Kidney glomerular epithelial cell (primary cell): ENCODE measurements at places on chromosomes 3 and 15.

DNA sequence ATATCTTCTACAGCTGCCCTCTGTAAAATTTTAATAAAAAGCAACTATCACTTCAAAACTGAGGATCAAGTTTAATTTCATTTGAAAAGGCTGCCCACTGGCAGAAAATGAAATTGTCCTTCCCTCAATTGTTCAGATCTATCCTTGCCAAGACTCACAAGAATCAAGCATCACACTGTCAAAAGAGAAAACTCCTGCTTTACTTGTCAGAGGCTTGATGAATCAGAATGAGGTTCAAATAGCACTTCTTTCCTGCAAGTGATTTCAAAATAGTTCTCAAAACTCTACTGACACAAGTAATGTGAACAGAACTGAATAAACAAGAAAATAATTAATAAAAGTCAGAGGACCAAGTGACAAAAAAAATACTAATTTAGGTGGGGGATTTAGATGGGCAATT is 70.6 kb downstream of the GOLIM4 start:
- no peak for DNase-seq

- DNase-seq, result no peak
These were observed 202.6 kb upstream of the ATP10A start for GRCh38 chr15:26065723-26066122.

DNA sequence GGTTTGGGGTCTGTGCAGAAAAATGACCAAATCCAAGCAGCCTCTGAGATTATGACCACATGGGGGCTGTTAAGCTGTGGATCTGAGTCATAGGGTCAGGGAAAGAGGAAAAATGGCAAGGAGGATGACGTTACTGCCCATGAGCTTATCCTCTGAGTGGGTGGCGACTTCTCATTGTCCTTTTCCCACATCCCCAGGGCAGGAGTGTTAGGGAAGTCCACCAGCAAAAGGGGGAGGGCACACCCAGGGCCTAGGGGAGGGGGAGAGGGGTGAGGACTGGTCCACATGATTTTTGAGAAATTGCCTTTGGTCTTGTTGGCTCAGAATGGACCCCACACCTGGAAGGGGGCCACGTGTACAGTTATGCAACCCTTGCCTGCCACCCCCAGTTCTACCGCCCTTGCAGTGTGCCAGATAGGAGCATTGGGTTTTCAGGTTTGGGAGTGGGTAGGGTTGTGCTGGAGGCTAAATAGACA is 2.6 kb downstream of the CD276 start:
- peak; percentile 53 for DNase-seq

- DNase-seq, result peak; percentile 74
These were observed 527.6 kb downstream of the DIPK2A start for GRCh38 chr3:144499001-144499930.

DNA sequence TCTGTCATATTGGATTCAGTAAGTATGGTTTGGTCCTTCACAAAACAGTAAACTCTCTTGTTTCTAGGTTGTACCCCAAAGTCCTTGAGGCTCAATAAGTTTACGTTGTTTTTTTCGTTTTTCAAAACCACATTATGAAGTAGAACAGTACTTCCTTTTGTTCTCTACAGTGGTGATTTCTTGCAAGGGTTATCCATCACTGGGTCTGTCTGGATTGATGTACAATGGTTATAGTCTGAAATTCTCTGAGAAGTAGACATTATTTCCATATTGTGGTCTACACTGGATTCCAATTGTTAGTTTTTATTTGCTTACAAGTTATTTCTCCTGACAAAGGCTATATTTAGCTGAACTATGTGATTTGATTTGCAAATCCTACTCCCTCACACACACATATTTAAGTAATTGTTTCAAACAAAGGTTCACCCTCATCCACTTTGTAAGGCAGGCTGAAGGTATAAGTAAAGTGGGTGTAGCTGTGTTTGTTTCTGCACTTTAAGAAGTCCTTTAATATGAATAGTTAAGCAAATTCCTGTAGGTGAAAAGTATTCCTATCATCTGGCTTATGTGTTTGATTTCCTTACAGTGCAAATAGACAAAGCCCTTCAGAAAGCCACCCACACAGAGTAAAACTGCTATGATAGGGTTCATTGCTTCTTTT is 64.2 kb upstream of the MME start:
- DNase-seq, result no peak

DNA sequence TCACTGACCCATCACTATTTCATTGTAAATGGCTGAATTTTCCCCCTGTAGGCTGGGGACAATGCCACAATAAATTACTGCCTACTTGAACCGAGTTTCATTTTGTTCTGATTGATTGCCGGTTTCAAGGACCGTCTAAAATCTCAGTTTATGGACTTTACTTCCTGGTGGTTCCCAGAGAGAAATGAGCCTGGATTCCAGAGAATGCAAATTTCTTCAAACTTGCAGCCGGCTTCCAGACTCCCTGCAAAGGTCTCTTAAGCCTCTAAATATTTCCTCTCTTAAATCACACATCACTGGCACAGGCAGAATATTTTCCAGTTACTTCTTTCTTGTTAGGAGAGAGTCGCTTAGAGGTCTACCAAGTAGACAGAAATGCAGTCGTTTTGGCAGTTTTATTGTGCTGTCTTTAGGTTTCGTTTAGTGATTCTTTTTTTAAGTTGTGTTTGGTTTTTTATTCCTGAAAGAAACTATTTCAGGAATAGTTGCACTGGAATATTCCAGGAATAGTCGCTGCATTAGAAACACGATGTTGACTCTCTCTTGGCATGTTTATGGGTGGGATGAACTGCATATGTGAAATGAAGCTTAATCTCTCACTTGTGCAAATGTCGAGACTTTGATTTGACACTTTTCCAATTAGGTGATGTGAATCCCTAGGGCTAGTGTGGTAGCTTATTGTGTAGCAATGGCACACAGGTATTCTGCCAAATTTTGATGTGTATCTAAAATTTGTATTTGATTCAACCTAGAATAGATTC is 284.1 kb upstream of the NR2E3 start:
- peak; percentile 49 for DNase-seq

GRCh38 chr15:66771351-66771650 is 69.3 kb downstream of the SMAD6 start:
- no peak for DNase-seq

GRCh38 chr3:109685084-109686079 is 348.0 kb upstream of the DPPA4 start:
- peak; percentile 96 for DNase-seq

DNA sequence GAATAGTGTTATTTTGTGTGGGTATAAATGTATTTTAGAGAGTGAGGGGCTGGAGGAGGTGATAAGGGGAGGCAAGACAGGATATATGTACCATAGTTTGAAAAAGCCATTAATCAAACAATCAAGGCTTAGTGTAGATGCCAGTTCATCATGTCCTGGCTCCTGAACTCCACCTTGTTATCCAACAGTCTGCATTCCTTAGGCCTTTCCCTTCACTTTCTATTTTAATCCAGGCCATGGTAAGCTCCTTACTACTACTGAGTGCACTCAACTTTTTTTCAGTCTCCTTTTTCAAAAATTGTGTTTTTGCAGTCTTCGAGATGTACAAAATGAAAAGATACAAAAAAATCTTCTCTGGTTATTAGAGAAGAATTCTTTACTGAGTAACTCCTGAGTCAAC is 700.5 kb upstream of the NAALADL2 start:
- no peak for DNase-seq

DNA sequence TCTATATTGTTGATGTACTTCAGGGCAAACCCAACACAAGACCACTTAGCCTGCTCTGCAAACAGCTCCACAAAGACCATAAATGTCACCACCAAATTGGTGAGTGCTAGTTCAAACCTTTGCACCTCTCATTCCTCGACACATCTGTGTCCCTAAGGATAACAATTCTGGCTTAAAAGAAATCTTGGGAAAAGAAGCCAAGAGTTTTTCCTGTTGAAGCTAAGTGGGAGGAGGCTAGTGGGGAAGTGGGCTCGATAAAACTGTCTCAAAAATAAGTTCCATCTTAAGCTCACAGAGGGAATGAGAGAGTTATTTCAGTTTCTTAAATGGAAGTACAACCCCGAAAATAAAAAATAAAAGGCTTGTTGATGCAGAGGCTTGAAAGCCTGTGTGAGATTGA is 40.4 kb upstream of the PRICKLE2 start:
- no peak for DNase-seq

DNA sequence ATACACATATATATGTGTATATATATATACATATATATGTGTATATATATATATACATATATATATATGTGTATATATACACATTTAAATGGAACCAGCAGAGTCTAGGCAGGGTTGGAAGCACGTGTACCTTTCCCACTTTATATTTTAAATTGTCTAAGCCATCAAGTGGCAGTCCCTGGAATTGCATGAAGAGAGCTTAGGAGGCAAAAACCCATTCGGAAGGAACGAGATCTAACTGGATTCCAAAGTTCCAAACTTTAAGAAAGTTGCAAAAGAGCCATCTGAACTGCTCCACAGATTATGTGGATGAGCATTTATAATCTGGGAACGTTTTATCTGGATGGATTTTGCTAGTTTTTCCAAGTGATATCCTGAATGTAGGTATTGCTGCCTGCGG is 186.5 kb downstream of the FOXP1 start:
- peak; percentile 43 for DNase-seq

DNA sequence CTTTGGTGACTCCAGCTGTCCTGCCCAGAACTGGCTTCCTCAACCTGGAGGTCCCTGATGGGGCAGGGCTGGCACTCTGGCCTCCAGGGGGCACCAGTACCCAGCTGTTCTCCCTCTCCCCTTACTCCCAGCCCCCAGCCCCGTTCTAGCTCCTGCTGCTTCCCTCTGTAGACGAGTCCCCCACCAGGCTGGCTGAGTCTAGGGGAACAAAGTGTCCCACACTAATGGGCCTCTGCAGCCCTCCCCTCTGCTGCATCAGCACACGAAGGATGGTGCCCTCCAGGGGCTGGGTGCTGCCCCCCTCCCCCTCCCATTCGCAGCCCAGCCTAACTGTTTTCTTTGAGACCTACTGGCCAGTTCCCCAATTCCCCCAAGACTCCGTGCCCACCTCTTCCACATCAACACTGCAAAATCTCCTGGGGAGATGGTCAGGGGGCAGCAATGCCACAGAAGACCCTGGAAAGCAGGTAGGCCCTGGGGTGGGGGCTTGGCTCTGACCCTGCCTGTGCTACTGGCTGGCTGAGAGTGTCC is 4.2 kb downstream of the RHCG start:
- DNase-seq, result no peak

- no peak for DNase-seq
These were observed 672.2 kb downstream of the DIPK2A start for GRCh38 chr3:144643771-144644198.

DNA sequence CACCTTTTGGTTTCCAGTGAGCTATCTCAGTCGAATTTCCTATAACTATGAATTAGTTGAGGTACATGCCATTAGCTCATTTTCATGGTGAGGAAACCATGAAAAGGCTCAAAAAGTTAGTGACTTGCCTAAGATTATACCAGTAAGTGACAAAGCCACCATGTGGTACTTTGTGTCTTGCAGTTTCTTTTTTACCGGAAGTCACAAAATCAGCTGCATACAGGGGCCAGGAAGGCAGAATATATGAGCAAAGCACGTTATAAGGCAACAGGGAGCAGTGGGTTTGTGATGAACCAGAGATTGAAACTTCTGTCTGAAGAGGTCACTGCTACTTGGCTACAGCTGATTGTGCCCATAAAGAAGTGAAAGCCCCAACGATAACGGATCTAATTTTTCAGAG is 50.3 kb downstream of the CMTM8 start:
- DNase-seq, result no peak

DNA sequence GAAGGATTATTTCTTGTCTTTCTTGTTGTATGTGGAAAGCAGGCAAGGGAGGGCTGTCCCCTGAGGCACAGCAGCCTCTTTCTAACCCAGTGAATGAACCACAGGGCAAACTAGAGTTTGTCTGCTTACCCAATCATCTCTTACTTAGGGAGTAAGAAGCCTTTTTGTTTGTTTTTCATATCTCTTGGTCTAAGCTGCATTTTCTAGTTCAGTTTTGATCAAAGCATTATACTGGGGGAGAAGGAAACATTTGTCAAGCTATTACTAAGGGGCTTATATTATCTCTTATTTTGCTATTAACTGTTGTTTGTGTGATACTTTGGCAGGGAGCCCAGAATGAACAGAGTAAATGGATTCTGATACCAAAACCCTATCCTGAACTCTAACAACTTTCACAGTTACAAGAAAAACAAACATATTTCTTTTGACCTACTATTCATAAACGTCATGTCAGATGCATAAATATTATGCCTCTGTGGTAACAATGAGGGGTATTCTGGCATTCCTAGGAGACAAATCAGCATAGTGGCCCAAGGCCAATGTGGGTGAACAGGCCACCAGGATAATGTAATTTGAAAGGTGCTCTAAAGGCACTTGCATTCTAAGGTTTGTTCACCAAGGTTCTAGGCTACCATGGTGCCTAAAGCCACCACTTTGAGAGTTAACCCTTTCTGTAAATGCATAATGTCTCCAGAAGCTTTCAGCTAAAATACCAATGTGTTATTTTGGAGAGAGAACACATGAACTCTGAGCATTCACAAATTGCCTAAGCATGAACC is 271.6 kb upstream of the ZPLD1 start:
- DNase-seq, result peak; percentile 91

DNA sequence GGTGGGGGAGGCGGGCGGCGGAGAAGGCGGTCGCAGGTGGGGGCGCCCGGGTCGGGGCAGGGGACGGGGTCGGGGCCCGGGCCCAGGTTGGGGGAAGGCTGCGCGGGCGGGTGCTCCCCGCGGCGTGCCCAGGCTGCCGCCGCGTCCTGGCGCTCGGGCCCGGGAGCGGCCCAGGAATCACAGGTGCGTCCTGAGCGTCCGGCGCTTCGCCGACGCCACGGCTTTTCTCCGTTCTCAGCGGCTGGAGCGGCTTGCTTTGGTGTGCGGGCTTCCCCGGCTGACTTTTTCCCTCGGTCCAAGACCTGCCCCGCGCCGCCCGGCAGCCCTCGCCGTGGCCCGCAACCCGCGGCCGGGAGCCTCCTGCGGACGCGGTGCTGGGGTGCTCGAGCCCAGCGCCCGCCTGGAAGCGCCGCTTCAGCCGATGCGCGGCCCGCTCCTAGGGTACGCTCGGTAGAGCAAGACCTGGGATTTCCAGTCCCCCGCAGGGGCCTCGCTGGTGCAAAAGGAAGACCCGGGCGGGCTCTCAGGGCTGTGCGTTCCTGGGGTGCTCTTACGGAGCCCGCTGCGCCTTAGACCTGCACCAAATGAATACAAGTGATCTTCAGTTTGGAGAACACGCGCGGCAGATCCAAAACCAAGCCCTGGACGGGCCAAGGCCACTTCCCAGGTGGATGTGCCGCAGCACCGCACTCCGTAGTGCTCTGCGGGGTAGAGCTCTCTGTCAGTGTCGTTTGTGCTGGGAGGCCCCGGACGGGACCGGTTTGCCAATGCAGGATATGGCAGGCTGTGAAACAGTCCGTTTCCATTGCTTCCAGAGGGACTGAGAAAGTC is 639 bp downstream of the NIPA1 start:
- DNase-seq, result peak; percentile 22

GRCh38 chr15:40441565-40442531 is 1.1 kb downstream of the BAHD1 start:
- DNase-seq, result no peak

DNA sequence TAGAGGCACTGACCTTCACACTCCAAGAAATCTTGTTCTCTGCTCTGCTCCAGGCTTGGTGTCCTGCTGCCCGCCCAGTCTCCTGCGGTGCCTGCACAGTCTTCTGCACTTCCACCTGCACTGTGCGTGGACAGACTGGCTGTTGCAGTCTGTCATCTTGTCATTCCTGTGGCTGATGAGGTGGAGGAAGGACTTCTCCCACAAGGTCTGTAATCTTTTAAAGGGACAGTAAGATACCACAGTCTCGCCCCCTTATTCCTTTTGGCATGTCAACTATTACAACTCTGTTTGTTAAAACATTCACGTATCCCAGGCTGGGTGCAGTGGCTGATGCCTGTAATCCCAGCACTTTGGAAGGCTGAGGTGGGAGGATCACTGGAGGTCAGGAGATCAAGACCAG is 54.1 kb upstream of the IGF2BP2 start:
- DNase-seq, result no peak

- peak; percentile 81 for DNase-seq
These were observed 276.6 kb upstream of the GADL1 start for GRCh38 chr3:31170932-31171670.
